HS-27A (cell line): ENCODE measurements at places on chromosomes 4 and X.

- no peak for DNase-seq
These were observed 5.6 kb downstream of the GPR78 start for GRCh38 chr4:8585721-8586212.

DNA sequence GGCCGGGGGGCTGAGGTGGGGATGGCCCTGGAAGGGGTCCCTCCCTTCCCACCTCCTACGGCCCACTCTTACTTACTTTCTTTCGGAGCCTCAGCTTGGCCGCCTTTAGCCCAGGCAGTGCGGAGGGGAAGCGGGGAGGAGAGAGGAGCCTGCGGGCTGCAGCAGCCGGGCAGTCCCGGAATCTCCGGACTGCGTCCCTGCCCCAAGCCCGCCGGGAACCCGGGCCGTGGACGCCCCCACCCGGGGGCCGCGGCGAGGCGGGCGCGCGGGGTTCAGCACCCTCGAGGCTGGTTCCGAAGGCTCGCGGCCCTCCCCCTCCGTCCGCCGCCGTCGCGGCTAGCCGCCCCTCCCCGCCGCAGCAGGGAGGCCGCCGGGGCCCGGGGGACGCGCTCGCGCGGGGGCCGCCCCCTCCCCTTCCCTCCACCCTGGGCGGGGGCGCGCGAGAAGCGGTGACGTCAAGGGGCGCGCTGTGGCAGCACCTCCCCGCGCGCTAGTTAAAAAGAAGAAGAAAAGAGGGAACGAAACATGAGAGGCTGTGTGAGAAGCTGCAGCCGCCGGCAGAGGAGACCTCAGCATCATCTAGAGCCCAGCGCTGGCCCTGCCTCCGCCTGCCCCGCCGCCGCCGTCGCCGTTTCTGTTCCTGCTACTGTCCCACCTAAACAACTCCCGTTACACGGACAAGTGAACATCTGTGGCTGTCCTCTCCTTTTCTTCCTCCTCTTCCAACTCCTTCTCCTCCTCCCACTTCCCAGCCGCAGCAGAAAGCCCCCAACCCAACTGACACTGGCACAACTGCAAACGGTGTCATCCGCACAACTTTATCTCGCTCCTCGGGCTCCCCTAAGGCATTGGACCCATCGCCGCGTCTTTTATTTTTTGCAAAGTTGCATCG is at the start of gene HHIP:
Gene HHIP (plus strand): TSS at position 526 of the 892 bp plus-strand sequence. CDS start 520 bp downstream, outside the sequence.
- no peak for DNase-seq

DNA sequence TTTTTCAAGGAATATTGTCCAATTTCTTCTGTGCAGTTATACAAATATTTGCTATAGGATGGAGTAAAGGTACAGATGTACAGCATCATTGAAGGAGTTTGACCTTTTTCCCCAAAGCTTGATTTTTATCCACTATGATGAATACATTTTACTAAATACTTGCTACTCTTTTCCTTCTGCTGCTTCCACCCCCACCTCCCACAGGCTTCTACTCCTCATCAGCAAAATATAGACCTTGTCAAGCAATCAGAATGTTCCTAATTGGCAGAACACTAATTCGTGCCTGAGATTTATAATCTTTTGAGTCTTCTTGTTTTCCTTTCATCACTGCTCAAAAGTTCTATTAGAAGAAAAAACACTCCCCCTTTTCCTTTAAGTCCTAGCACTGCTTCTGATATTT is 3.8 kb upstream of the THAP9 start:
- DNase-seq = no peak

DNA sequence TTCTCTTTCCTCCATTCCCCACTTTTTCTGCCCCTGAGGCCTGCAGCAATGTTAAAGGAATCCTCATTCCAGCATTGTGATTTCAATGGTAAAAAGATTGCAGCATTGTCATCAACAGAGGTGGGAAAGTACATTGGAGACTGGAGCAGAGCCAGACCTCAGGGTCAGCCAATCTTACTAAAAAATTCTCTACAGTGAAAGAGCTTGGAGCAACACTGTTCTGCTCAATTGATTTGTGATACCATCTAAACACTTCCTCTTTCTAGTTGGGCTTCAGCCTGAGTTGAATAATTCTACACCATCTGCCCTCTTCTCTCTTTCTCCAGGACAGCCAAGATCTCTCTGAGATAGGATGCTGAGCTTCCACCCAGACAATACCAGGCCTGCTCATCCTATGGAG is 176.5 kb downstream of the AR start:
- no peak for DNase-seq

DNA sequence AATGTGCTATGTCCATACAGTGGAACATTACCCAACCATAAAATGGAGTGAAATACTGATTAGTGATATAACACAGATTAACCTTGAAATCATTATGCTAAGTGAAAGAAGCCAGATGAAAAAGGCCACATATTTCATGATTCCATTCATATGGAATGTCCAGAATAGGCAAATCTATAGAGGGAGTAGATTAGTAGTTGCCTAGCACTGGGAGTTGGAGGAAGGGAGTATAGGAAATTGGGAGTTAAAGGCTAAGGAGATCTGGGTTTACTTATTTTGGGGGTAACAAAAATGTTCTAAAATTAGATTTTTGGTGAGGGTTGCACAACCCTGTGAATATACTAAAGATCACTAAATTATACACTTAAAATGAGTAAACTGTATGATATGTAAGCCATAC is 26.8 kb downstream of the ENOX2 start:
- no peak for DNase-seq

- no peak for DNase-seq
These were observed 6.9 kb downstream of the CXCL10 start for GRCh38 chr4:76016393-76016792.

DNA sequence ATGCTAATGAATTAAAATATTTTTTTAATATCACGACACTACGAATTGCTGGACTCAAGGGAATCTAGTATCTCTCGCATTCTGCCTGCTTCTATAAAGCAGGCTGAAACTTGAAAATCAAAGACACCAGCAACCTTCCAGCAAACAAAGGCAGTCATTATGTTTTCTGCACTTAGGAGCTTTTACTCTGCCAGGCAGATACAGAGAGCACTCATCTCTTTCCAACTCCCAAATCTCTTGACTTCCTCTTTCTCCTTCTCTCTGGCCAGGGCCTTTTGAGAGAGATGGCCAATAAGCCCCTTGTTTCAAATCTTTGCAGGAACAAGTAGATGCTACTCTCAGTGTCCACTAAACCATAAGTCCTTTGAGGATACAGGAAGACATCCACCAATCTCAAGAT is 95.2 kb upstream of the KLF3 start:
- DNase-seq = no peak

GRCh38 chr4:7276515-7276914 is 84.2 kb downstream of the SORCS2 start:
- DNase-seq = no peak

DNA sequence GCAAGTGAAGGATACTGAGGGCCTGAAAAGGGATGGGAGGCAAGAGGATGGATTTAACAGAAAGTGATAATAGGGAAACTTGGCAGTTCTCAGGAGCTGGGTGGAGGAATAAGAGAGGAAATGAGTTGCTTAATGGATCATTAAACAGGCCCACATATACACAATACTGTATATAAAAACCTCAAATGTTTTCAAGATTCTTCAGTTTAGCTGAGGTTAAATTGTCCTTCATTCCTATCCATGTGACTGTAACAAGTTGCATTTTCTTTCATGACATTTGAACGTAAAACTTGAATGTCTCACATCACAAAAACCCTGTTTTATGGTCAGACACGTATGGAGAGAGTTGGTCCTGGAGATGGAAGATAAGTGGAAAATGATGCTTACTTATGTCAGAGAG is 76.5 kb upstream of the PLAC8 start:
- DNase-seq = no peak

- DNase-seq = no peak
These were observed 2.5 kb downstream of the GALNT7 start for GRCh38 chr4:173171098-173171497.

- DNase-seq = no peak
These were observed 11.3 kb downstream of the DTHD1 start for GRCh38 chr4:36292556-36293188.

DNA sequence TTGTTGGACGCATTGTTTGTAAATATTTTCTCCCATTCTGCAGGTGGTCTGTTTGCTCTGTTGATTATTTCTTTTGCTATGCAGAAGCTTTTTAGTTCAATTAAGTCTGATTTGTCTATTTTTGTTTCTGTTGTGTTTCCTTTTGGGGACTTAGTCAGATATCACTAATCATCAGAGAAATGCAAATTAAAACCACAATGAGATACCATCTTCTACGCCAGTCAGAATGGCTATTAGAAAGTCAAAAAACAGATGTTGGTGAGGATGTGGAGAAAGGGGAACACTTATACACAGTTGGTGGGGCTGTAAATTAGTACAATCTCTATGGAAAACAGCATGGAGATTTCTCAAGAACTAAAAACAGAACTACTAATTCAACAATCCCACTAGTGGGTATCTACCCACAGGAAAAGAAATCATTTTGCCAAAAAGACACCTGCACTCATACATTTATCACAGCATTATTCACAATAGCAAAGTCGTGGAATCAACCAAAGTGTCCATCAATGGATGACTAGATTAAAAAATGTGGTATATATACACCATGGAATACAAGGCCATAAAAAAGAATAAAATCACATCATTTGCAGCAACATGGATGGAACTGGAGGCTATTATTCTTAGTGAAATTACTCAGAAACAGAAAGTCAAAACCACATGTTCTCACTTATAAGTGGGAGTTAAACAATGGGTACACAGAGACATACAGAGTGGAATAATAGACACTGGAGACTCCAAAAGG is 8.1 kb downstream of the COQ2 start:
- no peak for DNase-seq

- DNase-seq = no peak
These were observed at the start of gene TLL1 for GRCh38 chr4:165872461-165873297. TSS of gene TLL1 (plus strand) at chr4:165873237. CDS start at chr4:165873905, 668 bp downstream.

DNA sequence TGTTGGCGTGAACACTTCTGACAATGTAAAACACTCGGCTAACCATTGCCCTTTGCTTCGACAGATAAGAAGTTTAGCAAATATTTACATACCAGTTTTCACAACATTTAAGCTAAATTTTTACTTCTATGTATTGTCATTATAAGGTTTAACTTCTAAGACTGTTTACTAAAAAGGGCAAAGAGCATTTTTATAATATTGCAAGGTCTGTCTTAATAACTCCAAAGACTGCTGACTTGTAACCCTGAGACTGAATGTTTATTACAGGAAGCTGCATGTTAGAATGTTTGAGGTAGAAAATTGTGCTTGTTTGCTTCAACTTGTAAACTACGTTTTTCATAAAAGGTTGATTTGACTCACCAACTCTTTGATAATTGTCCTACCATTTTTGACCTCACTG is 213.2 kb upstream of the RPS6KA3 start:
- DNase-seq = no peak

- no peak for DNase-seq
These were observed 328.7 kb downstream of the PCDH18 start for GRCh38 chr4:137203601-137204000.

- peak; percentile 68 for DNase-seq
These were observed 63.3 kb downstream of the MEPE start for GRCh38 chr4:87895964-87896621.

DNA sequence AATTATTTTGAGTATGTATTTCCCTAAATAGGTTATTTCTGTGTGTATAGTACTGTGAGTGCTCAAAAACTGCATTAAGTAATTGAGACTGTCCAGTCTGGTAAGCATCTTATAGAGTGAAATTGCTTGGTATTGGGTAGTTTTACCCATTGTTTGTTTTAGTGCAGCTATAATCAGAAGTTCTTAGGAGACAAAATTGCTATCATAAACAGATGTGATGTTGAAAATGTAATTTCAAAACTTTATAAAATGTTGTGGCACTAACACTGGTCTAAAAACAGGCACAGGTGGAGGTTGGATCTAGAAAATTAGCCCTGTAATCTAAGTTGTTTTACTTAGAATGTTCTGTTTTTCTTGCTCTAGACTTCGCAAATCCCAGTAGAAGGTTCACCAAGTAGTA is 46.8 kb downstream of the RAPGEF2 start:
- DNase-seq = no peak

DNA sequence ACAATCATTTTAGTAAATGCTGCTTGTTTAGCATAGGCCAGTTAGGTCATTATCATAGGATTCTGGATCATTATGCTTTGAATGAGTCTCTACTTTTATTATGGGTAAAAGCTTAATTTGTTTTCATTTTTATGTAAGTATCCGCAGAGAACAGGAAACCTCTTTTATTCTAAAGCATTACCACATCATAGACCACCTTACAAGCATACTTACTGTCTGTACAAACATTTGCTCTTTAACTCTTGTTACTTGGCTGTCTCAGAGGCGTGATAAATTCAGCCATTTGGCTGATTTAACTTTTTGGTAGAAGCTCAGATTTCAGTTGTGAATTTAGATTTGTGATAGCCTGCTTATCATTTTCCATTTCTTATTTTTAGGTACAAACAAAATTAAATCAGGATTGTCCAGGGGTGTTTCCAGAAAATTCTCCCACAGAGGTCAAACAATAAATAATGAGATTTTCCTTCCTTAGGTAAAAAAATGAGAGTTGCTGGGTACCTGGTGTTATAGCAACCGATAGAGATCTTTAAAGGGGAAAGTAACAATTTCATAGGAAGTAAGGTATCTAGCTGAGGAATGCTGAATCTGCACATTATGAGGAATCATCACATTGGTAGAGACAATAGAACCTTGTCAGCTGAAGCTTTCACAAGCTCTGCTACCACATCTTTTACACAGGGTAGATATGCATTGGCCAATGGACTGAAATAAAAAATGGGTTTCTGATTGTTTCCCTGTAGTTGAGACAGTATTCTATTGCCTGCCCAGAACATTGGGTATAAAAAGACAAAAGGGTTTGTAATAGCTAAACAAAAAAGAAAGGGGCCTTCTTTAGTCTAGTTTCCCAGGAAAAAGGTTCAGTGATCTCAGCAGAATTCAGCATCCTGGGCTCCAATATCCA is 62.5 kb downstream of the NDNF start:
- DNase-seq = no peak

- no peak for DNase-seq
These were observed 8.7 kb downstream of the FHDC1 start for GRCh38 chr4:152944666-152945320.

GRCh38 chr4:169293343-169294176 is 22.8 kb upstream of the SH3RF1 start:
- DNase-seq = no peak

DNA sequence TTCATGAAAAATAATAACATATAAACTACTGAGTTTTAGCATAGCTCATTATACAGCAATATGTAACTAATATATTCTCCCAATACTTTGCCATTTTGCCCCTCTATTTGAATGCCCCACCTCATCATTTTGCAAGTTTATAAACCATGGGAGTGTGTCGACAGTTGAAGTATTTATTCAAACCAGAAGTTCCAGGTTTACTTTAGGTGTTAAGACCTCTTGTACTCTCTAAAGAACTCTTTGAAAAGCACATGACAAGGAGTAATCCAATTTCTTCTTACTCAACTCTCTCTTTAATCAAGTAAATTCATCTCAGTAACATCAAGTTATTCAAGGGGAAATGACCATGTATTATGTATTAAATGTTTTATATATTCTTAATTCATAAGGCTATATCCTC is 240.7 kb downstream of the COX18 start:
- no peak for DNase-seq

- DNase-seq = no peak
These were observed 1114.9 kb downstream of the C4orf33 start for GRCh38 chr4:130210864-130211263.
